ENCODE measurements at places on chromosomes 3 and 15.
A peak's percentile ranks its signal among the peaks of the same experiment; 100 is the strongest.

DNA sequence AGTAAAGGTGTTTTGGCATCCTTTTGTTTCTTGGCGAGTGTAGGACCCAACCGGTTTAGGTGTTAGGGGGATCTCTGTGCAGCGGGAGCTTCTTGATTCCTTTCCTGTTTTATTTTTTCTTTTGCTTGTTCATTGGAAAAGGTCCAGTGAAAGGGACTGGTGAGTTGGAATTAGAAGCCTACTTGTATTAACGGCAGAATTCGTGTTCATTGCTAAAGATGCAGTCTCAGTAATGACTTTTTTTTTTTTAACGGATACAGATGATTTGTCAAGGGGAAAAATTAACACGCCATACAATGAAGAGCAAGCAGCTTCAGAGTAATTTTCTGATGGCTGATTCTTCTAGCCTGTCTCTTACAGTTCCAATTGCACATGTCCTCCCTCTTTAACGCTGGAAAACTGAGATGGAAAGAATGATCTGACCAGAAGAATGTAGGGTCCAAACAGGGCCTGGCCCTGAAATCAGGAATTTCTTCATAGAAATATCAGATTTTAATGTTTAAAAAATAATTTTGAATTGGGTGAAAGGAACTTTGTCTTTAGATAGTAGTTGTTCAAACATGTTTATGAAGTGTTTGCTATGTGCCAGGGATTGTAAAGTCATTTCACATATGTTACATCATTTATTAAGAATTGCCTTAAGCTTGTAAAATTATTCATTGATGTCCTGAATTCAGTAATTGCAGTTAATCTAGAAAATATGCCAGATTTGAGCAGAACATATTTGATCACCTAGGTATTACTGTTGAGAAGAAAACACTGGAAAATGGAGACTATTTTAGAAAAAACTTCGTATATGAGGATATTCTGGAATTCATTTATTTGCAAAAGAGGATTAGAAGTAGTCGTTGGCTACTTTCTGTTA lies 1.4 kb downstream of the MAPK6 start:
- DNase-seq = no peak

GRCh38 chr3:181425074-181425473 lies 286.7 kb upstream of the SOX2 start:
- no peak for DNase-seq

DNA sequence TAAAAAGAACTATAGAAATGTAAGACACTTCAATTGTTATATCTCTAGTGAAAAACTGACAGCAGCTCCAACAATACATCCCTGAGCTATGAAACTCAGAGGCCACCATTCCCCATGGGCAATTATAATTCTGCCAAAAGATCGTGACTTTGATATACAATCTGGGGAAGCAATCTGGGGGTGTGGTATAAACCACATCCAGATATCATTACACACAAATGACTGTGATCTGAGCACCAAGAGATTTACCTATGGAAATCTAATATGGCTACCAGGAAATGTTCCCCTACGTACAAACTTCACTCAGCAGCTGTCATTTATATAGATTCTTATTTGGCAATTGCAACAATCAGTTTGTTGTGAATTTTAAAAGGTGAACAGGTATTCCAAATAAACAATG lies 110.3 kb downstream of the FRMD5 start:
- no peak for DNase-seq

- DNase-seq = no peak
Observed at GRCh38 chr15:47374222-47374621, 343.1 kb upstream of the SEMA6D start.

- no peak for DNase-seq
Observed at GRCh38 chr3:182789371-182789770, 3.9 kb upstream of the ATP11B start.

DNA sequence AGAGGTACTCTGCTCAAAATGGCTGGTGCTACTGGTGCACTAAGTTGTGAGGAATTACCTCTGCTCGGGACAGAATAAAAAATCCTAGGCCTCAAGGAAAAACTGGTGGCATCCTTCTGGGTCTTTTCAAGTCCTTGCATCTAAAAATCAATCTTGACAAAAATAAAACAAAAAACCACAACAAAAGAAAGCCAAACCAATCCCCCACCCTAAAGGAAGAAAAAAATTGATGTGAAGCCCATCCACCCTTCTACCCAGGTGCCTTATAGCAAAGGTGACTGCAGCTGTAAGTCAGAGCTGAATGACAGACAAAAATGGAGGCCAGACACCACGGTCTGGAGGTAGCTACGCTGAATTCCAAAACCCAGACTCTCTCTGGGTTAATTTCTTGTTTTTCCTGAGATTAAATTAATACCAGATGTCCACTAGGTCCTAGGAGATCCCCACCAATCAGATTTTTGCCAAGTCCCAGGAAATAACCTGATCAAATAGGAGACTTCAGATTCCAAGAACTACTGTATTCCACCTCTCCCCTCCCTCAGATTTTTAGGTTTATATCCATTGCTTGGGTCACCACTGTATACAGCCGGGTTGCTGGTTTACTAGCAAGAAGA lies 33.5 kb downstream of the ABCC5 start:
- no peak for DNase-seq

DNA sequence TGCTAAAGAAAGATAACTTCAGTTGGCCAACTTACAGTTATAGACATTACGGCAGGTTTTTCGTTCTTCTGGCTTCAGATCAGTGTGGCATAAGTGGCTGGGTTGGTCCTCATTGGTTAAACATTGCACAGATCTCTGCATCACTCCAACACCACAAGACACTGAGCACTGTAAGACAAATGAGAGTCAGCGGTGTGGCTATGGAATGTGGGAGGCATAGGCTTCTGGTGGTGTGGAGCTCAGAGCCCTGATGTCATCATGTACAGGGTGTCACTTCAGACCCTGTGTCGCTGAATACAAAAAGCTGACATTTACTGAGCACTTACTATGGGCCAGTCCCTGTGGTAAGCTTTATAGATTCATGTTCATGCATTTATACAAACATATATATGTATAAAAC lies 146.0 kb downstream of the ADAMTS9 start:
- no peak for DNase-seq

DNA sequence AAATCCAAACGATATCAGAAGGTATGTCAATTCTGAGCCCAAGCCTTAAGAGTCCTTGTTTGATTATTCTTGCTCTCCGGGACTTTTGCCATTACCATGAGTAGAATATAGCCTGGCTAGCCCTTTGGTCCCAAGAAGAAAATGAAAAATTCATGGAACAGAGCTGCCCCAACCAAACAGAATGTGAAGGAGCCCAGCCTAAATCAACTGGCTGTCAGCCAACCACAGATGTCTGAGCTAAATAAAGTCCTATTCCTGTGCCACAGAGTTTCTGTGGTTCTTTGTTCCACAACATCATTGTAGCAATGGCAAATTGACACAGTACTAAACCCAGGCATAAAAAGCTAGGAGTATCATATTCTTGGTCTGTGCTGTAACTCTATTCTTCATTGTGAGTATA lies 185.2 kb downstream of the CPNE4 start:
- no peak for DNase-seq

GRCh38 chr3:161139686-161140085 lies 34.5 kb upstream of the B3GALNT1 start:
- DNase-seq = no peak

DNA sequence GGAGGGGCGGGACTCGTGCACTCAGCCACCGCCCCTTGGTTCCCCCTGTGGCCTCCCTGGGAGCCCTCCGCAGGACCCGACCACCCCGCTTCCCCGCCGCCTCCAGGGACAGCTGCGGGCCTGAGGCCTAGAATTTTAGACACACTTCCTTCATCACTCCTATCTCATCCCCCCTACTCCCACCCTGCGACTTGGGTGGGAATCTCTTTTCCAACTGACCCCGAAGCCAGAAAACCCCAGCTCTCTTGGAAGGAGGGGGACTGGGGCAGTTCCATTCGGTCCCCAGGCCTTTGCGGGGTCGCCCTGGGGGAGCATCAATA lies 289 bp upstream of the TFDP2 start:
- no peak for DNase-seq

DNA sequence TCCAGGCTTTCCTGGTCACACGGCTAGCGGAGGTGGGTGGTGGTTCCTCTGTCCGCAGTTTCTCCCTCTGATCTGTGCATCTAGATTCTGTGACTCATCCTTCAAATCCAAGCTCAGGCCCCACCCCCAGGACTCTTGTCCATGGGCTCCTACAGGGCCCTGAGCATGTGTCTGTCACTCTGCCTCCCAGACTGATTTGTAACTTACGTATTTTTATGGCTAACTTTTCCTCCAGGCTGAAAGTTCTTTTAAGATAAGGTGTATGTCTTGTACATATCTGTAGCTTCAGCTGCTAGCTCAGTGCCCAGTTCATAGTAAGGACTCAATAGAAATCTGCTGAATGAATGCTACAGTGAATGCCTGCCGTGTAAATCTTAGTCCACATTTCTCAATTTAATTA lies 8.0 kb downstream of the ESYT3 start:
- no peak for DNase-seq

GRCh38 chr15:38212729-38213351 lies 39.8 kb upstream of the SPRED1 start:
- DNase-seq = no peak

DNA sequence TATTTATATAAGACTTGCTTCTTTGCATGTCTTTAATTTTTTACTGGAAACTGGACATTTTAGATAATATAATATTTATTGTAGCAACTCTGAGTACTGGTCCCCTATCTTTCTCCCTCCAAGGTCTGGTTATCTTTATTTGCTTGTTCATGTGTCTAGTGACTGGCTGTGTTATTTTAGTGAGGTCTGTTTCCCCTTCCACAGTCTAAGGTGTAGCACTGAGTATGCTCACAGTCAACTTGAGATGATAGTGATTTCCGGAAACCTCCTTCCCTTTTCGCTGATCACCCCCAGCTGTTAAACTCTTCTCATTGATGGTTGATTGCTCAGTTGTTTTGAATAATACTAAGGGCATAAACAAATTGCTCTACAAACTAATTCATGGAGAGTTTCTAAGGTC lies 37.0 kb downstream of the PCNP start:
- DNase-seq = no peak

DNA sequence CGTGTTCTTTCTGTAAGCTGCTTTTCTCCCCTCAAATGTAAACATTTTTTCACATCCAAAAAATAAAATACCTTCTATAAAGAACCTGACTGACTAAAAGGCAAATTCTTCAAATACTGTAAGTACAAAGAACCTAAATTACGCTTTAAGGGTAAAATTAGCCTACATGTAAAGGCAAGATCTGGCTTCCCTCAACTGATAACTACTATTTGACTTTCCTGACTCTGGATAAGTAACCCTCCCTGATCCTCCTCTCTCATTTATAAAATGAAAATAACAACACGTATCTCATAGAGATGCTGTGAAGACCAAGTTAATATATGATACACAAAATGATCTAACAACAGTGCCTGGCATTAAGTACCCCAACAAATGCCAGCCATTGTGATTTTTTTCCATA lies 12.2 kb downstream of the ADAM10 start:
- no peak for DNase-seq

- DNase-seq = peak; percentile 10
Observed at GRCh38 chr3:55860049-55860721, 373.1 kb upstream of the WNT5A start.

DNA sequence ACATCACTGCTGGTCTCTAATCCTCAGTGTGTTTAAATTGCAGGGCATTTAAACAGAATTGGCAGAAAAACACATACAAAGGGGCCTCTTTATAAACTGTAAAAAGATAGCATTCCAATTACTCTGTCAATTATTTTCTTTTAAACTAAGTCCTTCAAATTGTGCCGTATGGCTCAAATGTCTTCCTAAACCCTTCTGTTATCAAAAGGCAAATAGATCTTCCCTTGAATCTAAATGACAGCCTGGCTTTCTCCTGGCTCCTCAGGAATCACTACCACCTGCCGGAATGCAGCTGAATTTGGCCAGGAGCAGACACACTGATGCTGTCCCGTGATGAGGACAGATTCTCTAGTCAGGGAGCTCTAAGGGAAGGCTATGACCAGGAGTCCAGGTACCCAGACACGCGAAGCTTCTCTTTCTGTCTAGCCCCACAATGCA lies 85.6 kb downstream of the IGF2BP2 start:
- DNase-seq = no peak

DNA sequence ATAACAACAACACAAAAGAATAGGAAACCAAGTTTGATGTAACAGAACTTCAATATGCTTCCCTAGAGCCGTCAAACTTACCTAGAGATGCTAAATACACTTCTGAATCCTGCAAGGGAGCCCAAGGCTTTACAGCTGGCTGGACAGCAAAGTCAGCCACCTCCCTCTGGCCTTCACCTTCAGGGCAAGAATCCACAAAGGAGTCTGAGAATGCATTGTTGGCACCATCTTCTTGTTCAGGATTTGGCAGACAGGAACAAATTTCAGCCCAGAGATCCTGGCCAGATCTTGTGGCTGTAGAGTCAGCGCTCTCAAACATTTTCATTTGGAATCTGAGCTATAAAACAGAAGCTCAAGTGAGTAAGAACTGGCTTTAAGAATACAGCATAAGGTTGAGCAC lies 2.2 kb downstream of the CCDC32 start:
- DNase-seq = no peak

- no peak for DNase-seq
Observed at GRCh38 chr15:100918690-100919480, at the start of gene LRRK1. Gene LRRK1, plus strand, starts transcription at chr15:100919357. Its CDS starts 5,276 bp downstream, at chr15:100924633.

DNA sequence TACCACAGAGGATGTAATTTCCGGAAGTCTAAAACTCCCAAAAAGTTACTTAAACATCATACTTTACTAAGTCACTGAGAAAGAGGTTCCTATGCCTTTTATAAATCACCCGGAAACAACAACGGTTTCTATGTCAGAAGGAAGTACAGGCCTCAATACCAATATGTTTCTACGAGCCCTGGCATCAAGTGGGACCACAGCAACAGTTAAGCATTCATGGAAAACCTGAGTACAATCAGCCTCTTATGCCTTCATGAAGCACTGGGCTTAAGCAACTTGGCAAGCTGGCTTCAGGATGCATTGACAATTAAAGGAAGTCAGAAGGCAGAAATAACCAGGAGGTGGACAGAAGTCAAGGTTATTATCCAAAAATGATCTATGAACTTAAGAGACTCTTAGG lies 19.1 kb upstream of the B3GNT5 start:
- DNase-seq = no peak

GRCh38 chr15:90062023-90062442 lies 40.2 kb downstream of the IDH2 start:
- DNase-seq = no peak

DNA sequence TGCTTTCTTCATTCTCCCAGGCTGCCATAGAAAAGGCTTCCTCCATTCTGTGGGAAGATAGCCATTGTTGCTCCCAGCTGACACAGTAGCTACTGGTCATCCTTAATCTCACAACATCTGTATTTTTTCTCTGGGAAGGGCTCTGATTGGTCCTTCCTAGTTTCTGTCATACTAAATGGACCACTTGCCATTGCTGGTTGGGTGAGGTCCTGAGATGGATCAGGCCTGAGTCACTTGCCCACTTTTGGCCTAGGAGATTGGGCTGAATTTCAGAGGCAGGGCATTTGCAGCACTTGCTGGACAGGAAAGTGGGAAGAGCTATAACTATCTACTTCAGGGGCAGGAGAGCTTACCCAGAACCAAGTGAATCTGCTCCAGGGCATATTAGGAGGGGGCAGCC lies 106.5 kb upstream of the PROK2 start:
- no peak for DNase-seq

DNA sequence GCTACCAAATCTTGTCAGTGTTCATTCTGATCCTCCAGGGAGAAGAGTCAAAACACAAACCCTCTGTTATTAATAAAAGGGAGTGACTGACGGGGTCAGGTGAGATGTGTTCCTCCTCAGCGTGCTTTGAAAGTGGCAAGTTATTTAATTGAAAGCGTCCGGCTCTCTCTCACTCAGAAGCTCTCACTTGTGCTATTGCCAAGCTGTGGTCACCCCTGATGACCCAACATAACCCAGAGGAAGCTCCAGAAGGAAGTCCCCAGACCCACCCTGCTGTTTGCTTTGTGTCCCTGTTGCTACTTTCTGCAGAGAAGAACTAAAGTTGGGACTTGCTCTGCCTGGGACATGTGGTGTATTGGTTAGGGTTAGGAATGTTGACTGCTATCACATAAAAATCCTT lies 235.6 kb downstream of the EDEM1 start:
- no peak for DNase-seq

Measured in NCI-H1092 (cell line).